Activated T-cell treated with anti-CD3 and anti-CD28 coated beads for 24 hours (primary cell): ENCODE measurements at places on chromosomes 2 and 18.

GRCh38 chr2:39629646-39630045 lies 36.1 kb upstream of the TMEM178A start:
- DNase-seq: no peak

DNA sequence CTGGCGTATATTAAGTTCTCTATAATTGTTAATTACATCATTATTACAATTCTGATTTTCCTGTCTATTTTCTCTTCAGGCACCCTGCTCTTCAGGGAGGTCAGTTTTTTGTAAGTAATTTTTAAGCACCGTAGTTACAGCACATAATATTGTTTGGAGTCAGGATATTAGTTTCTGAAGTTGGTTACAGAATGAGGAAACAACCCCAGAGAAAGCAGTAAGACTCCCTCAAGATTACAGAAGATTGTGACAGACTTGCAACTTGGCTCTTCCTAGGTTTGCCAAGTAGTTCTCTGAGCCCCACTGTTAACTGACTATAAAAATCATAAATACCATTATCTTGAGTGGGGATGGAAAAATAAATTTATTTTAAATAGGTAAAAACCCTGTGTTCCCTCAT lies 921 bp downstream of the RPE start:
- DNase-seq: no peak

GRCh38 chr2:108412995-108413710 lies 35.4 kb downstream of the SULT1C4 start:
- no peak for DNase-seq

DNA sequence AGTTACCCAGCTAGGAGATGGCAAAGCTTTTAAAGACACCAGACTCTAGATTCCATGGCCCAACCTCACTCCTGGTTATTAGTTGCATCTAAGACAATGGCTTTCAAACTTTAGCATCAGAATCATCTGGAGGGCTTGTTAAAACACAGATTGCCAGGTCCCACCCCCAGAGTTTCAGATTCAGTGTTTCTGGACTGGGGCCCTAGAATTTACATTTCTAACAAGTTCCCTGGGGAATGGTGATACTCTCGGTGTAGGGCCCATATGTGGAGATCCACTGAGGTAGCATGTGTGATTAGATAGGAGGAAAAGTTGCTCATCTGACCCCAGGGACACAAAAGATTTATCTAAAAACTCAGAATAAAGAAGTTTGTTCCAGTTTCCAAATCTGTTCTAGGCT lies 14.5 kb upstream of the TTR start:
- DNase-seq: no peak

DNA sequence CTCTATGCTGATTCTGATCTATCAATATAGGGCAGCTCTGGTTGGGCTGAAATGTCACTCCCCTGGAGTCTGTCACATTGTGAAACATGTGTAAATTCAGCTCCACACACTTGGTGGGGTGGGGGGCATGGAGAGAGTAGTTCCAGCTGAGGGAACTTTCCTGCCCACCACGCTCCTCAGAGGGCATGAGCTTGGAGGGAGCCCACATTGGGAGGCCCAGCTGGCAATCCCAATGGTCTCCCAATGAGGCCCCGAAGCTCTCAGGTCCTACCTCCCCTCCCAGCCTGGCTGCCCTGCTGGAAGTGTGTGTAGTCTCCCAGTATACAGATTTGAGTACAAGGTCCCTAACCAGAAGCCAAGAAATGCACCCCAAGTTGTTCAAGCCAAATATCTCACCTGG lies 31.5 kb downstream of the GYPC start:
- DNase-seq: no peak

DNA sequence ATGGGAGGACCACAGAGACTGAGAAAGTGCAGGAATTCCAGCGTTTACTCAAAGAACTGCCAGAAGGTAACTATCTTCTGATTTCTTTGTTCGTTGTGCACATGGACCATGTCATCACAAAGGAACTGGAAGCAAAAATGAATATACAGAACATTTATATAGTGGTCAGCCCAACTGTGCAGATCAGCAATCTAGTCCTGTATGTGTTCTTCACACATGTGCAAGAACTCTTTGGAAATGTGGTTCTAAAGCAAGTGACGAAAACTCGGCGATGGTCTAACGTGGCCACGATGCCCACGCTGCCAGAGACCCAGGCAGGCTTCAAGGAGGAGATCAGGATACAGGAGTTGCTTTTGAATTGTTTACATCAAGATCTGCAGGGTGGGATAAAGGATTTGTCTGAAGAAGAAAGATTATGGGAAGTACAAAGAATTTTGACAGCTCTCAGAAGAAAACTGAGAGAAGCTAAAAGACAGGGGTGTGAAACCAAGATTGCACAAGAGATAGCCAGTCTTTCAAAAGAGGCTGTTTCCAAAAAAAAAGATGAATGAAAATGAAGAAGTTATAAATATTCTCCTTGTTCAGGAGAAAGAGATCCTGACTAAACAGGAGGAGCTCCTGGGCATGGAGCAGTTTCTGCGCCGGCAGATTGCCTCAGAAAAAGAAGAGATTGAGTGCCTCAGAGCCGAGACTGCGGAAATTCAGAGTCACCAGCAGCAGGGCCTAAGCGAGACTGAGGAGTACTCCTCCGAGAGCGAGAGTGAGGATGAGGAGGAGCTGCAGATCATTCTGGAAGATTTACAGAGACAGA lies 8.3 kb upstream of the CHST10 start:
- DNase-seq: no peak

DNA sequence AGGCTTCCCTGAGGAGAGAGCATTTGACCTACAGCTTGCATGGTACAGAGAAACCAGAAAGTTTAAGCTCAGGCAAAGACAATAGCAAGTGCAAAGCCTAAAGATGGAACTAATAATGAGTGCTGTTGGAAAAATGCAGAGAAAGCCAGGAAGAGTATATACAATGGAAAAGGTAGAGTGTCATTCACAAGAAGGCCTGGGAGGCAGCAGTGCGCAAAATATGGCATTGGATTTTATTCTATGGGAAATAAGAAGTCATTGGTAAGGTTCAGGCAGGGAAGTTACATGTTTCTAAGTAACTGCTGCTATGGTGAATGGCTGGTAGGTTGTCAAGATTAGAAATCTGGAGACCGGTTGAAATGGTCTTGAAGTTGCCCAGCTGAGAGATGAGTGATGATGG lies 2167.3 kb upstream of the CELF4 start:
- no peak for DNase-seq

DNA sequence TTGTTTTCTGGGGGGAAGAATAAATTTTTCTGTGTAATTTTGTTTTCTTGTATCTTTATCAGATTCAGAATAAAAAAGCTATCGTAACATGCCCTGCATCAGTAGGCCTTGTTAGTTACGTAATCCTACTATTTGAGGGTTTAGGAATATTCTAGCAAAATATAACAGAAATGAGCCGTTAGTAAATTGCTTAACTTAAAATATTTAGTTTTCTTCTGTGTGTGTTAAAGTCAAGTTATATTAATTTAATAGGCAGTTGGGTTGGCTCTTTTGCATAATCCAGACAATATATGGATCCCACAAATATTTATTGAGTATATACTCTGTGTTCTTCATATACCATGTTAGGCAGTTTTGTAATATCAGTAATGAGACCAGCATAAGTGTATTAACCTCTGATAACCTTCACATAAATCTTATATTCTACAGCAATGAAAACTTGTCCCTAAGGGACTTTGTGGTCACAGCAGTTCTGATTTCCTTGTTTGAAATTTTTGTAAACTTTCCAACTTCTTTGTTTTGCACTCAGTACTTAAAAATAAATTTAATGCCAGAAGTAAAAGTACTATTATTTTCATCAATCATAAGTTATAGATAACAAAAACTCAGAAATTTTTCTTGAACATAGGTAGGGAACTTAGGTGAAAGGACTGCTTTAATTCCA lies 151.9 kb downstream of the FMNL2 start:
- DNase-seq: no peak

- no peak for DNase-seq
Measured at GRCh38 chr2:174337337-174338146, 2.8 kb downstream of the SP9 start.

DNA sequence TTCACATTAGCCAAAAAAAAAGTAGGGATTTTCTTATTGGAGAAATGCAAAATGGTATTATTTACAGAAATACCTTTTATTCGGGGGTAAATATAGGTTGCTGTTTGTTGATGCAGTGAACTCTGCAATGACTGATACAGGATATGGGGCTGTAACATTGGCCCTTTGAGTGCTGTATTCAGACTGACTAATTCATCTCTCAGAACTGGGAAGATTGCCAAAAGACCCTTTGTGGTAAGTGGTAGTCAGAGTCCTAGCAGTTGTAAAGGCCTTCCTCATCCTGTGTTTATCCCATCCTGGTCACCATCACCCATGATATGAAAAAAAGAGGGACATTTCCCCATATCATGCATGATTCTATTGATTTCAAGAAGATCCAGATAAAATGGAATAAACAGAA lies 14.0 kb upstream of the DCC start:
- DNase-seq: no peak

DNA sequence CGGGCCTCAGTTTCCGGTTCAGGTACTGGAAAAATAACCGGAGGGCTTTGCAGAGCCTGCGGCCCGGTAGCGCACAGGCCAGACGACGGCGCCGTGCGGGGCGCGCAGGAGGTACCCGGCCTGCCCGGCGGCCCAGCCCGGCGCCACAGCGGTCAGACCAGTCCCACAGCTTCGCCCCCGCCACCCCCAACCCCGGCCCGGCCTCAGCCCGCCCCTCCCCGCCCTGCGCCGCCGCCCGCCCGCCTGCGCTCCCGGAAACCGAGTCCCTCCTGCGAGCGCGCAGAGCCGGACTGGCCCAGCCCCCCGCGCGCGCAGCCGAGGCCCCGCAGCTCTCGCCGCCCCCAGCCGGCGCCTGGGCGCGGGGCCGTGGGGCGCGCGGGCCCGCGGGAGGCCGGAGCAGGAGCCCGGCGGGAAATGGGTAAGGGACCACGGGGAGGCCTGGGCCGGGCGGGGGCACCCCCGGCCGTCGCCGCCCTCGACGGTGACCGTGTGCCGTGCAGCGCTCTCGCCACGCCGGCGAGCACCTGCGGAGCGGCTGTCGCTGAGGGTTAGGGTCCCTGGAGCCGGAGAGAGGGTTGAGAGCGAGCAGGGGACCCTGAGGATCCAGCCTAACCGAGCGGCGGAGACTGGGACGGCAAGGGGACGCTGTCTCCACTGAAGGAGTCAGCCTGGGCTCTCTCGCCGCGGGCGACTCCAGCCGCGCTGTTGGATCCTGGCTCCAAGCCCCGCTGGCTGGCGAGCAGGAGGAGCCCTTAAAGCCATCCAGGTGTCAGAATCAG lies 16.5 kb upstream of the PSD4 start:
- no peak for DNase-seq

GRCh38 chr2:66596256-66596655 lies 161.3 kb downstream of the MEIS1 start:
- DNase-seq: no peak

DNA sequence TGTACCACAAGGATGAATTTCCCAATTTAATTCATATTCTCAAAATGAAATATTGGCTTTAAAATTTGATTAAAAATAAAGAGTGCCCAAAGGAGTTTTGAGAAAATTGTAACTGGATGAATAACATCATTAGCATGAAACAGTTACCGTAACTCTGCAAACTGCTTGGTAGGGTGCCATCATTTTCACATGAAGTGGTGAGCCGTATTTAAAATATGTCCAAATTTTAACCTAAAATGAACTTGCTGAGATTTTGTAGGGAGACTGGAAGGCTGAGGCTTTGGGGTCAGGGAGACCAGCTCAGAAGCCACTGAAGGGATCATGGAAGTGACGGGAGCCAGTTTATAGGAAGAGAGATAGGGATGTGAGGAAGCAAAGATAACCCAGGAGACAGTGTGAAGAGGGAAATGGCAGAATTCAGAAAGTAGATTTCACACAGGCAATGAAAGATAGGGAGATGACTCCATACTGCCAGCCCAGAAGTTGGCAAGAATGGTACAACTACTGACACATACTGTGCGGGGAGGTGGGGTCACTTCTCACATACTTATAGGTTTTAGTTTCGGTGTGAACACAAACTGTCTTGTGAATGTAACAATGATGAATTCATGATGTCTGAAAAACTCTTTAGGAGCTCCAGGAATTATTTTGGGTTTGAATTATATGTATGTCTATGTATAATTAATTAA lies 53.8 kb downstream of the EFEMP1 start:
- DNase-seq: no peak

DNA sequence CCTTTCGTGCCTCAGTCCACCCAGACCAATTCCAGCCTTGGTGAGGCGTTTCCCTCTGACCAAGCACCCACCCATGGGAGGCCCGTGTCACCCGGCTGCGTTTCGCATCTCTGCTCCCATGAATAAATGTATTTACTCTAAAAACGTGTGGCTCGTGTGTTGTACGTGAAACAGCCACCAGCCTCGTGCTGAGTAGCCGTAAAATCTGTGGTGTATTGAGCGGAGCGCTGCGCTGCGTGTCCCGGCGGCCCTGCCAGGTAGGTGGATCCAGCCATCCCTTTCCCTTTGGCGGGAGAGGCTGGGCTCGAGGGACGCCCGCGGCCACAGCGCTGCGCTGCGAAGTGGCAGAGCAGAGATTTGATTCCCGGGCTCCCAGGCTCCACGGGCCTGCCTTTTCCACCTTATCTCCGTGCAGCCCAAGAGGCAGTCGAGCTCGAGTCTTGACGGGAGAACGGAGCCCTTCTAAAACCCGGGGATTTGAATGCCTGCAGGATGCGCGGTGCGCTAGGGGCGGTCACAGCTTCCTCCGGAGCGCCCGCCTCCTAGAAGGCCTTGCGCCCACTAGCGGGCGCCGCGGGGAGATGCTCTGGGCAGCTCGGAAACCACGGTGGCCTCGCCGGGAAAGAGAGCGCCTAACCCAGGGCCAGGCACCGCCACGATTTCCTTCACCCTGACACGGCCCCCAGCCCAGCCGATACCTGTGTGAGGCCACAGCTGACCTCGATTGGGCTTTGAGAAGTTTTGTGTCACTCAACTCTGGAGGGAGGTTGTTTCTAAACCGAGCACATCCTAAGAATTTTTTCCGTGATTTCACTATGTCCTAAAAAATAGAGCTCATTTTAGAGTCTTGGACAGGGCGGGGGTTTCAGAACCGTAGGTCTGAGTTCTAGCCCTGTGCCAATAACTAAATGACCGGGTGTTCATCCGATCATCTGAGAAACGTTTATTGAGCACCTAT lies 3.9 kb upstream of the PSMD1 start:
- peak; percentile 78 for DNase-seq

DNA sequence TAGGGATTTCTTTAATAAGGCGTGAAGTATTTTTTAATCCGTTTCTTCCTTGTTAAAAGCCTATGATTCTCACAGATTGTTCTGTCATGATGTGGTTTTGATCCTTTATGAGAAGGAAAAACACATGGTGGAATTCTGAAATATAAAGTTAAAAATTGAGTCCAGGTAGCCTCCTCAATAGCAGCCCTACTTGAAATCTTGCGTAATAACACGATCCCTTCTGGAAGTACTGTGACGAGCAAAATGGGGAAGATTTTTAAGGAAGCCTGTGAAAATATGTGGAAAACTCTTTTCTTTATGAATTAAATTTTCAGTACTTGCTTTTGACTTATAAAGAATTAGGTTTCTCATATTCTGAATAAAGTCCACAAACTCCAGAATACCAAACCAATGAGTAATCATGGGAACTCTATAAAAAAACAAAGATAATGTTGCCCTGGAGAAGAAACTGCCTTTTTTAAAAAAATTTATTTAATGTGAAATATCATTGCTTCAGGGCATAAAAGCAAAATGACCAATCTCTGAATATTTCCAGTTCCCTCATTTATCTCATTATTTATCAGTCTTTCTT lies 476.4 kb upstream of the ZEB2 start:
- DNase-seq: no peak
